Nephron progenitor cell (in vitro differentiated cells): ENCODE measurements at places on chromosomes 5 and 9.

GRCh38 chr9:113012492-113012891 lies 500 bp upstream of the ZNF883 start:
- no peak for DNase-seq

- DNase-seq, result no peak
Measured at GRCh38 chr9:135945969-135946368, 15.2 kb downstream of the UBAC1 start.

DNA sequence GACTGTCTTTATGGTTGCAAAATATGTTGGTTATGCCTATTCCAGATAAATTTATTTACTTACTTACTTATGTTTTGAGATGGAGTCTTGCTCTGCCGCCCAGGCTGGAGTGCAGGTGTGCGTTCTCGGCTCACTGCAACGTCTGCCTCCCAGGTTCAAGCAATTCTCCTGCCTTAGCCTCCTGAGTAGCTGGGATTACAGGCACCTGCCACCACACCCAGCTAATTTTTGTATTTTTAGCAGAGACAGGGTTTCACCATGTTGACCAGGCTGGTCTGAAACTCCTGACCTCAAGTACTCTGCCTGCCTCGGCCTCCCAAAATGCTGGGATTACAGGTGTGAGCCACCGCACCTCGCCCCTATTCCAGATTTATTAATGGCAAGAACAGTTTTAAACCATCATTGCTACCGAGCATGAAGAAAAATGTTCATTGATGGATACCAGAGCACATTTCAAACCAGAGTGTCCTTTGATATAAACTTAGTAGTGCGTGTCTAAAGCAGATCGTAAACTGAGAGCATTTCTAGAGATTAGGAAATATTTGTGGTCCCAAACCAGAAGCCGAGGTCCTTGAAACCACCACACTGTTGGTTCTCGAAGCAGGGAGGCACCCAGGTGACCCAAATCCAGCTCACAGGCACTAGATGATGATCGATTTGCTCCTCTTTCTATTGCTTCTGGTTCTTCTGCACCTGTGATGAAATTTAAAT lies 85.2 kb downstream of the GRAMD2B start:
- no peak for DNase-seq

DNA sequence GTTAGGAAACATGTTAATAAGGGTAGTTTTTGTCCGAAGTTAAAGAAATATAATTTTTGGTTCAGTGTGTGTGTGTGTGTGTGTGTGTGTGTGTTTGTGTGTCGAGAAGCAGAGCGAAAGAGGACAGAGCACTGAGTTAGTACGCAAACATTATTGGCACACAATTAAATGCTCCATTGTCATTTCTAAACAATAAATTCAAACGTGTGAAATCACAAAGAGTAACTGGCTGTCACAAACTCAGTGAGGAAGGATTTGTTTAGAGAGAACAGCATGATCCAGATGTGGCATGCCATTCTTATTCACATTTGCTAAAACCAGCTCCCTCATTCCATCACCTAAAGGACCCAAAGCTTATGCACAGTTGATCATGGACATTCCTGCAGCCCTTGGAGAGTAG lies 970.8 kb downstream of the DTWD2 start:
- DNase-seq, result no peak

GRCh38 chr5:38891563-38891962 lies 45.8 kb downstream of the OSMR start:
- DNase-seq, result no peak

DNA sequence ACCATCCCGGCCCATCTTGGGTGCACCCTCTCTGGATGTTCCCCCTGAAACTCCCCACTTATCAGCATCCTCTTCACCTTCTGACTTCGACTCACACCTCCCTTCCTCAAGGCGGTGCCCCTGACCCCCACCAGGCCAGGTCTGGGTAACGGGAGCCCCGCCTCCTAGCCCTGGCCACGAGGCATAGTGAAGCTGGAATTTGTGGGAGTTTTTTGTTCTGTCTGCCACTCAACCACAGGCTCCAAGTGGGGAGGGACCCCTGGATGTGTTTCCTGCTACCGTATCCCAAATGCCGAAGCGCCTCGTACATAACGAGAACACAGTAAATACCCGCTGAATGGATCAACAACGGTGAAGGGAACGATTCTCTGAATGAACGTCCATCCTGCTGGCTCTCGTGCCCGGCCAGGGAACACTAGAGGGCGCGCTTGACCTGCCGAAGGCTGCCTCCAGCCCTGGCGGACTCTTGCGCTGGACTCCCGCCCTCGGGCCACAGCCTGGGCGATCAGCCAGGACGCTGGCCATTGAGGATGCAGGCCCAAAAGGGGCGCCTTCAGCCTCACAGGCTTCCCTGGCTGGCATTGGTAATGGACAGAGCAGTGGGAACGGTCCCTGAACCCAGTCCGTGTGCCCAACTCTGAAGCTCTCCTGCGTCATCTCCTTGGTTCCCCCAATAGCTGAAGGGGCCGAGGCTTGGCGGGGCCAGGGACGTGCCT lies 47.3 kb upstream of the PHYKPL start:
- DNase-seq, result peak; percentile 96

GRCh38 chr5:81751836-81752643 lies 1.1 kb upstream of the SSBP2 start:
- DNase-seq, result no peak

DNA sequence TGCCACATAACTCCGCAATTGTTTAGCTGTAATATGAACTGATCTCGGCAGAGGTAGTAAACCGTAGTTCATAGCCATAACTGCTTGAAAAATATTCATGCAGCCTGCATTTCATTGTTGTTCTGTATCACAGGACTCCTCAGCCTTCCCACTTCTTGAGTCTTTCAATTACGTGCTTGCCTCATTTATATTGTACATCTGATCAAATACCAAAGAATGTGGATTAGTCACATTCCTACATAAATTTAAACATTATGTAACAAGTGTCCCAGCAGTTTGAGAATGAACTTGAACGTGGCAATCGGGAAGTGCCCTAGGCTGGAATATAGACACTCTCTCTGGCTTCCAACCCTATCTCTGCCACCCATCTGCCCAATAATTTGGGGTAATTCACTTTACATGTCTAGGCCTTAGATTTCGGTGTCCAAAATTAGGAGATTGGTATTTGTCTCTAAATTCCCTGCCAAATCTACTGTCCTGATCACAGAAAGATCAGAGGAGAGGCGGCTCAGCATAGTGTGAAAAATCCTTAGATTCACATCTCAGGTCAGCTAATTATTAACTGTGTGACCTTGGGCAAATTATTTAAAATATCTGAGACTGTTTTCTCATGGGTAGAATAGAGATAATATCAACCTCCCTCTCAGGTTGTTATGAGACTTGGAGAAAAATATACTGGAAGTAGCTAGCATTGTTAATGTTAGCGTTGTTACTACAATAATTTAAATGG lies 215.1 kb upstream of the RFX3 start:
- DNase-seq, result no peak

- peak; percentile 77 for DNase-seq
Measured at GRCh38 chr5:140175367-140176030, 511 bp downstream of the CYSTM1 start.

- no peak for DNase-seq
Measured at GRCh38 chr9:109604131-109604530, 106.0 kb upstream of the PTPN3 start.

- DNase-seq, result no peak
Measured at GRCh38 chr5:88390096-88390441, 121.4 kb upstream of the TMEM161B start.

DNA sequence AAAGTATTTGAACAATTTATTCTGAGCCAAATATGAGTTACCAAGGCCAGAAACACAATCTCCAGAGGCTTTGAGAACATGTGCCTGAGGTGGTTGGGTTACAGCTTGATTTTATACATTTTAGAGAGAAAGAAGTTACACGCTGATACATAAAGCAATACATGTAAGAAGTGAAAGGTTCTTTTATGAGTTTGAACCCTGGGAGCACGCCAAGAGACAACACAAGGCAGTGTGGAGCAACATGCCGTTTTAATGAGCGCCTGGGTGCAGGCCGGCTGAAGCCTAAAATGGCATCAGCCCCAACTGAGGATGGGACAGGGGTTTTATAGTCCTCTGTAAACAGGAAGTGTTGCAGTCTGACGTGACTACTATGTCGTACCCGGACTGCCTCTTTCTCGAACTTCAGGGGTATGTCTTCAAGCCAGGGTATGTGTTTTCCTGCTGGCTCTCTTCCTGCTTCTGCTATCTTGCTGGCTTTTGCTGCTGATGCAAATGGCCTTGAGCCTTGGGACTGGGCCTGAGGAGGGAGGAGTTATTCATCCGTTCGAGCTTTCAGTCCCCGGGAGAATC lies 193.7 kb downstream of the CYLC2 start:
- no peak for DNase-seq

DNA sequence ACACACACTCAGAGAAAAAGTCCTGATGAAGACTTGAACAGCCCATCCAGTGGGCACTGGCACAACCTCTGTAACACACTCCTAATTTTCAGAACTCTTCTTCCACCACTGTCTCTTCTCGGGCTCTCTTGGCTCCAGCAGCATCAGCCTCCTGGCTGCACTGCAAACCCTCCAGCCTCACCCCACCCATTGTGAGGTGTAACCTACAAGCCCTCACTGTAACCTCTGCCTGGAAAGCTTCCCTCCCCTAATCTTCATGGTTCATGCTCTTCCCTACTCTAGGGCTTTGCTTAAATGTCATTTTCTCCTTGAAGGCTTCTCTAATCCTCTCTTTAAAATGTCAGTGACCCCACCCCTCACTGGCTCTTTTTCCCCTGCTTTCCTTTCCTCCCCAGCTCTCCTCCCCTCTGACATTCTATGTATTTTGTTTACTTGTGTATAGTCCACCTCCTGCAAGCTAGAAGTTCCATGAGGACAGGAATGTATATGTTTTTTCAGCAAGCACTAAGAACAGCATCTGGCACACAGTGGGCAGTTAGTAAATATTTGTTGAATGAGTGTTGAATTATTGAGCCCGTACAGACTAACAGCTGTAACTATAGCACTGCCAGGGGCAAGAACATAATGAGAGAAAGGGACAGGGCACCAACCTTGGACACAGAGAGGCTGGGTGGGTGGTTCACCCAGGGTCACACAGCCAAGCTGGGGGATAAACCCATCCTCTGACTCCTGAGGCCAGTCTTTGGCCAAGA lies 76.4 kb downstream of the ESM1 start:
- DNase-seq, result no peak

GRCh38 chr9:110605565-110605964 lies 26.0 kb upstream of the SVEP1 start:
- no peak for DNase-seq

- DNase-seq, result peak; percentile 71
Measured at GRCh38 chr5:180494510-180495181, 467 bp downstream of the CNOT6 start.

DNA sequence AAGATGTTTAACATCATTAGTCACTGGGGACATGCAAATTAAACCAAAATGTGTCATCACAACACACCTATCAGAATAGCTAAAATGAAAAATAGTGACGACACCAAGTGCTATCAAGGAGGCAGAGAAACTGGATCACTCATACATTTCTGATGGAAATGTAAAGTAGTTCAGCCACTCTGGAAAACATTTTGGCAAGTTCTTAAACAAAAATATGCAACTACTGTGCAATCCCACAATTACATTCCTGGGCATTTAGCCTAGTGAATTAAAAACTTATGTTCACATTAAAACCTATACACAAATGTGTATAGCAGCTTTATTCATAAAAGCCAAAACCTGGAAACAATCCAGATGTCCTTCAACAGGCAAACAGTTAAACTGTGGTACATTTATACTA lies 53.1 kb downstream of the SVEP1 start:
- no peak for DNase-seq

DNA sequence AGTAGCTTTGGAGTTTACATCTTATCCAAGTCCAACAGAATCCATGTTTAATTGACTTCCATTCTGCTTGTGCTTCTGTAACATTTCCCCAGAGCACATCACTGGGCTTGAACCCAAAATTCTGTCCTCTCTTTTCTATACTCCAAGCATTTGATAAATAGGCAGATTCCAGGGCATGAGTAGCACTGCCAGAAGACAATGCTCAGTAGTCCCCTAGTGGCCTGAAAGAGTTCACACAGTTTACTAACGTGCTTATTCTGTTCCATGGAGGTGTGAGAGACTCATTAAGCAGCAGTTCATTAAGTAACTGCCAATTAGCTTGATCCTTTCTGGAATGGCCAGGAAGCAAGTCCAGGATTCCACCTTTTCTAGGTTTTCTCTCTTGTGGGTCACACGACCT lies 9.4 kb upstream of the GABRA6 start:
- DNase-seq, result no peak

DNA sequence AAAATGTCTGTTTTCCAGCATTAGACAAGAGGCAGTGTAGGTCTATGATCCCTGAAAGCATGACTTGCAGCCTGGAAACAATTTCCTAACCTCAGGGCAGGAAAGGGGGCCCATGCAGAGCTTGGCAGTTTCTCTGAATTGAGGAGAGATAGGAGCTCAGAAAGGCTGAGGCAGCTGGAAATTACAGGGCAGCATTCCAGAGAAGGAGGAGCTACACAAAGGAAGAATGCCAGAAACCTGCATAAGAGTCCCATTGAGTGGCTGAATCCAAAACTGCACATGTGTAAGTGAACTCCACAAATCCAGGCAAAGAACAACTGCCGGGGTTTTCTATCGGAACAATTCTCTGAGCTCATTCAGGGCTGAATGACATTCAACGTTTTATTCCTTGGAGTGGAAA lies 346.8 kb downstream of the PIK3R1 start:
- no peak for DNase-seq

DNA sequence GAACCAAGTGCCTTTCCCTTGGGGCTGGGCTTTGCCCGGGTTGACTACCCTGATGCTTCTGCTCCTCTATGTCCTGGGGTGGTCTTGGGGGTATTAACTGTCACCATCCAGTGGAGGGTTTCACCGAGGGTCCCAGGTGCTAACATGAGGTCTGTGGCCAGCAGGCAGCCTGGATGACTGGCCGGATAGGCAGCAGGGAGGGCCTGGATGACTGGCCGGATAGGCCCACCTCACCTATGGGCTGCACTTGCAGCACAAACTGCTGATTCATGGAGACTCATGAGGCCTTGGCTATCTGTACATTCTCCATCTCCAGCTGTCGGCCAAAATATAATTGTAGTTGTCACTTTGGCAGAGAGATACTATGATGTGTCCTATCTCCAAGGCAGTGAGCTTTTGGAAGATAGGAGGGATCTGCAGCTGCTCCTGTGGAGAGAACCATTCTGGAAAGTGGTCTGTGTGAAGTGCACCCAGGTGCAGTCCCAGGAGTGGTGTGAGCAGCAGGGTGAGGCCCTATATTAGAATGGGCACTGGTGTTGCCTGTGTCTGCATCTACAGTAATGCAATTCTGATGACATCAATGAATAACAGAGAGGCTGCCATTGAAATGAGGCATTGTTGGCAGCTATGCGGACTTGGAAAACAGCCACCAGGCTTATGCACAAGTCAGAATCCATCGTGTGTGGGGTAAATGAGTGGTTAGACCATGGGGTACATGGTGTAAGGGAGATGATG lies 26.3 kb upstream of the CDKN2AIPNL start:
- no peak for DNase-seq

- DNase-seq, result no peak
Measured at GRCh38 chr5:111869681-111870080, 112.7 kb upstream of the NREP start.

DNA sequence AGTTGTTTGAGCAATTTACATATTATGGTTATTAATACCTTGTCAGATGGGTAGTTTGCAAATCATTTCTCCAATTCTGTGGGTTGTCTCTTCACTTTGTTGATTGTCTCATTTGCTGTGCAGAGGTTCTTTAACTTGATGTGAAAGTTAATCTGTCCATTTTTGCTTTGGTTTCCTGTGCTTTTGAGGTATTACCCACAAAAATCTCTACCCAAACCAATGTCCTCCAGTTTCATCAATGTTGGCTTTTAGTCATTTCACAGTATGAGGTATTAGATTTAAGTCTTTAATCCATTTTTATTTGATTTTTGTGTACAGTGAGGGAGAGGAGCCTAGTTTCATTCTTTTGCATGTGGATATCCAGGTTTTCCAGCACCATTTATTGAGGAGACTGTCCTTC lies 82.4 kb downstream of the MRPS30 start:
- DNase-seq, result no peak
